ENCODE measurements at places on chromosomes 7 and 10.

DNA sequence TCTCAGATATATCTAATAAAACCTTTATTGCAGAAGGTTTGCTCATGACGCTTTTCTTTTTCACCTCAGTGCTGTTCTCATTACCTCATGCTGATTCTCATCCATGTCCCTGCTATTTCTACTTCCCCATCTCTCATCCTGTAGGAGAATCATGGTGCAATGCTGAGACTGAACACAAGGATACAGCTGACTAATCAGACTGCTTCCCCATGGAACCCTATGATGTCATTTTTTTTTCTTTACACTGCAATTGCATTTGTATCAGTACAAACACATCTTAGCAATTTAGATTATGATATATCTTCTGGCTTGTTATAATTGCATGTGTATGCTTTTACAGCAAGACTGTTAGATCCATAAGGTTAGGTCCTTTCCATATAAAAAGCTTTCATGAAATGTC lies 93.7 kb downstream of the SEMA3A start:
- no peak for DNase-seq

DNA sequence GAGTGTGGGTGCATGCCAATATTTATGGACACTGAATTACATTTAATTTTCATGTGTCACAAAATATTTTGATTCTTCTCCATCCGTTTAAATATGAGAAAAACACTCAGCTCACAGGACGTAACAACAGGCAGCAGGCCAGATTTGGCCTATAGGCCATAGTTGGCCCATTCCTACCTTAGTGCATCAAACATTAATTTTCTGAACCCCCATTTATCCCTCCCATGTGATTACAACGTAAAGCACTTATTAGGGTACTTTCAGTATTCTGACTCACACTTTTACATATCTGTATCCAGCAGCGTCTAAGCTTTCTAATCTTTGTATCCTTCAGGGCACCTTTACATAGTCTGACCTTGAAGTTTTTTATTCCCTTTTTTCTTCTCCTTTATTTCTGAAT lies 4.0 kb downstream of the IDI1 start:
- no peak for DNase-seq

DNA sequence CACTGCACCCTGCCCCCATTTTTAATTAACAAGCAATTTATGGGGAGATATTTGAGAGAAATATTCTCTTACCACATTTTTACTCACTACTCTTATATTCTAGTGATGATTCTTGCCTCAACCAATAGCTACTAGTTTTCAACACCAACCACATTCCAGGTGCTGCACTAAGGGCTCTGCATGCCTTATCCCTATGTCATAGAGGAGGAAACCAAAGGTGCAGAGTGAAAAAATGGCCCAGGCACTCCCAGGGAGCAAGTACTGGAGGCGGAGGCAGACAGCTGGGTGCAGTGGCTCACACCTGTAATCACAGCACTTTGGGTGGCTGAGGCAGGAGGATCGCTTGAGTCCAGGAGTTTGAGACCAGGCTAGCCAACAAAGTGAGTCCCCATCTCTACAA lies 35.5 kb upstream of the TPST1 start:
- no peak for DNase-seq

- DNase-seq: no peak
These were observed 55.6 kb downstream of the GOLGA7B start for GRCh38 chr10:97905276-97905675.

DNA sequence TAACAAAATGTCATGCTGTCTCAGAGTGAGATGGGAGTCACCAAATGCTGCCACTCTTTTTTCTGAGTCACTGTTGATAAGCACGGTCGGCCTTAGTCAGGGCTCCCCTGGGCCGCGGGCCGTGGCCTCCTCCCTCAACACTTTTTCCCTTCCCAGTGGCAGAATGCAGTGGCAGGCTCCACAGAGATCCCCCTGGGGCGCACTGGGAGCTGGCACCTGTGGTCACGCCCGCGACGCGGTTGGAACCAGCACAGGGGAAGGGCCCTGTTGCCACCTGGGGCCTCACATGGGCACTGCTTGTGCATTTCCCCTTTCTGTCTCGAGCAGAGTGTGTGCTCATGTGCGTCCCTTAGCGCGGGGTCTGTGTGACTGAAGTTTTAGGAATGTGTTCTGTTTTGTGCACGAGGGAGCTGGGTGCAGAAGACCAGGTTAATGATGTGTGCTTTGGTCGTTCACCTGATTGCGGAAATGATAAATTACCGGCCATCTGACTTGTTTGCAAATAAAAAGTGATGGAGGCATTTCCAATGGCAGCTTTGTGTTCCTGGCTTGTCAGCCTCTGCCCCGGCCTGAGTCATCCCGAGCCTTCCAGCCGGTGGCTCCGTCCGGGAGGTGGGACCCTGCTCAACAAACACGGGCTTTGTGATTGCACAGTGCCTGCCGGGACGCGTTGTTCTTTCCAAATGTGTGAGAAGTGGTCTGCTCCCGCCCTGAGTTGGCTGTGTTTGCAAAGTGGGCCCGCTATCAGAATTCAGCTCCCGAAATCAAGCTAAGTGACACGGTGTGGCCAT lies 100.7 kb downstream of the NKX6-2 start:
- no peak for DNase-seq

DNA sequence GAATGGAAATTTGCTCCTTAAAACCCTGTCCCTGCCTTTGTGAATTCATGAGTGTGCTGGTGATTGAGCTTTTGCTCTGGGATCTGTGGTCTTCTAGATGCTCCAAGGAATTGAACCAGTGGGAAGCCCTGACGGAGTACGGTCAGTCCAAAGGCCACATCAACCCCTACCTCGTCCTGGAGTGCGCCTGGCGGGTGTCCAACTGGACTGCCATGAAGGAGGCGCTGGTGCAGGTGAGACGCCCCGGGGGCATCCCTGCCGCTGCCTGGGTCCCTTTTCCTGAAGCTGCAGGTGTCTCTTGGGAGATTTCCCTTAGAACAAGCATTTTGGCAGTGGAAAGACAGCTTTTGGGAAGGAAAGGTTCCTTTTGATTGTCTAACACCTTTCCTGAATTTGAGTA lies 100.3 kb downstream of the TRRAP start:
- no peak for DNase-seq

DNA sequence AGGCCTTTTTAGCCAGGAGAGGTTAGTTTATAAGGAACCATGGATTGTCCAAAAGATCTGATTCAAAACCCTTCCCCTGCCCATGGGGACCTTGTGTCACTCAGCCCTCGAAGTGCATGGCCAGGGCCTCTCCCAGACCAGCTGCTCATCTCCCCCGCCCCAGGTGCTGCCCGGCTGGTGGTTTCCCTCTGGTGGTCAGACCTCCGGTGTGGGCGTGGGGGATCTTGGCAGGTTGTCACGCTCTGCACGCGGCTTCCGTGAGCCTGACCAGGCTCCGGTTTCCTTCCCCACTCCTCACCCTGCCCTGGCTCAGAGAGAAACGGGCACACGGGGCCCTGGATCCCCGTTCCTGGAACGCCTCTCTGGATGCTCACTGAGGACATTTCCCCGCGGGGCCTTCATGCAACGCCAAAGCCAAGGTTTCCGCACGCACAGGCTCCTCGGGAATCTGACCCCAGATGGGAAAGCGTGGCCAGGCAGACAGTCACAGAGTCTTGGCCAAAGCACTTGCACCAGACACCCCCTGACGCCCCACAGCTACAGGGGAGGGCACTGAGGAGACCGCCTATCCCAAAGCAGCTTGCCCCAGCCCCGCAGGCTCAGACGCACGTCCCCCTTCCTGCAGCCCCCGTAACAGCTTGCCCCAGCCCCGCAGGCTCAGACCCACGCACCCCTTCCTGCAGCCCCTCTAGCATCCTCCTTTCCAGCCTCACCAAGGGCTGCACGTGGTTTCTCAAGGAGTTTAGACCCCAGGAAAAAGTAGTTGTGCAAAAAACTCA lies 7.8 kb upstream of the DIP2C start:
- no peak for DNase-seq

DNA sequence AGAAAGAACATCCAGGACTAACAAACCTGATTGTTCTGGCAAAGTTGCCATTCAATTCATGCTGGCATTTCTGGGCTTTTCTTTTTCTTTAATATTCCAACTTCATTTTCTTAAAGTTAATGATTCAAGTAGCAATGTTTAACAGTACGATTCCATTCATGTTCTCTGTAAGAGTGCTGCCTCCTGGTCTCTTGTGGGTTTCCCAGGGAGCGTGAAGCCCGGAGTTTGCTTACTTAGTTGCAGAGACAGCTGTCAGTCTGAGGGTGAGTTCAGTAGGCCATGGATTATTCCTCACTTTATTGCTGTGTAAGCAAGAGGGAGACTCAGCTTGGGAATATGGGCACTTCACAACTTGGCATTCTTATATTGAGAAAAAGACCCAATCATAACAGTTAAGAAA lies 142.2 kb downstream of the TWIST1 start:
- DNase-seq: no peak

- DNase-seq: peak; percentile 59
These were observed 37.9 kb upstream of the RASGEF1A start for GRCh38 chr10:43304687-43305333.

GRCh38 chr7:23373151-23374004 lies 74.2 kb downstream of the MALSU1 start:
- no peak for DNase-seq

DNA sequence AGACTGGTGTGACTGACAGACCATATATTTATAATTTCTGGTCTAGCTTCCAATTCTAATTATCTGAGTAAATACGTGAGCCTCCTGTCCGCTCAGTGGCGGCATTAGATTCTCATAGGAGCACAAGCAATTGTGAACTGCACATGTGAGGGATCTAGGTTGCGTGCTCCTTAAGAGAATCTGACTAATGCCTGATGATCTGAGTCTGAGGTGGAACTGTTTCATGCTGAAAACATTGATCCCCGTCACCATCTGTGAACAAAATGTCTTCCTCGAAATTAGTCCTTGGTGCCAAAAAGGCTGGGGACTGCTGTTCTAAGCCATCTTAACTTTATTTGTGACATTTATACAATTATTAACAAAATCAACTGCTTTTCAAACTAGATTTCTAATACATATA lies 164.7 kb upstream of the MEOX2 start:
- DNase-seq: no peak

- no peak for DNase-seq
These were observed 234.4 kb downstream of the GLI3 start for GRCh38 chr7:42002654-42003053.

- DNase-seq: no peak
These were observed 22.1 kb downstream of the HSPA12A start for GRCh38 chr10:116720241-116720643.

DNA sequence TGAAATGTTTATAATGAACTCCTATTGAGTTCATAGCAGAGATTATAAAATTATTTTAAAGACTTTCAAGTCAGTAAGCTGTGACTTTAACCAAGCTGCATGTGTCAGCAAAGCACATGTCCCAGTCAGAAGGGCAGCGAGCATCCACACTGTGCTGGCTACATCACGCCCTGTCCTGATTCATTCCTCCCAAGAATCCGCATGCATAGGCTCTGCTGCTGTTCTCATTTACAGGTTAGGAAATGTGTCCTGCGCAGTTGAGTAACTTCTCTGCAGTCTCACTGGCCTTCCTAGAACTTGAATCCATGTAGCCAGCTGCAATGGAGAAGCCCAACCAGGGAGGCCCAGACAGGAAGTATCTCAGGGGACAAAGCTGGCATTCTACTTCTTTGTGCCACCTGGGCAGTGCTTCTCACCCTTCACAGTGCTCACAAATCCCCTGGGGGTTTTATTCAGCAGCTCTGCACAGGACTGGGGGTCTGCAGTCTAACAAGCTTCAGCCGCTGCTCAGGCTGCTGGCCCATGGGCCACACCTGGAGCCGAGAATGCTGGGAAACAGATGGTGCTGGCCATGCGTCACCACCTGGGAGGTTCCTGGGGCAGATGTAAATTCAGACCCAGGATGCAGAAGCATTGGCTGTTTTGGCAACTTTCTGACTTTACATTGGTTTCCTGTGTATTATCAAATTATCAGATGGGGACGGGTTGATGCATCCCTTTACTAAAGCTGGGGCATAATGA lies 192.8 kb upstream of the GDF10 start:
- no peak for DNase-seq

DNA sequence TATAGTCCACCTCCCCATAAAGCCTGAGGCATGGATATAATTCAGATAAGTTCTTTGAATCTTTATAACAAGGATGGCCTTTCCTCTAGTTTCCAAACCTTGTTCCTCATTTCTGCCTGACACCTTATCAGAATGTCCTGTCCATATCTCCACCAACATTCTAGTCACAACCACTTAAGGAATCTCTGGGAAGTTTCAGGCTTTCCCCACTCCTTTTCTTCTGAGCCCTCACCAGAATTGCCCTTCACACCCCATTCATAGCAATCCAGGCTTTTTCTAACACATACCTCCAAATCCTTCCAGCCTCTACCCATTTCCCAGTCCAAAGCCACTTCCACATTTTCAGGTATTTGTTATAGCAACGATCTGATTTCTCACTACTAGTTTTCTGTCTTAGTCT lies 18.0 kb upstream of the DIP2C start:
- no peak for DNase-seq

GRCh38 chr10:77289790-77290189 lies 347.8 kb downstream of the KCNMA1 start:
- DNase-seq: no peak

DNA sequence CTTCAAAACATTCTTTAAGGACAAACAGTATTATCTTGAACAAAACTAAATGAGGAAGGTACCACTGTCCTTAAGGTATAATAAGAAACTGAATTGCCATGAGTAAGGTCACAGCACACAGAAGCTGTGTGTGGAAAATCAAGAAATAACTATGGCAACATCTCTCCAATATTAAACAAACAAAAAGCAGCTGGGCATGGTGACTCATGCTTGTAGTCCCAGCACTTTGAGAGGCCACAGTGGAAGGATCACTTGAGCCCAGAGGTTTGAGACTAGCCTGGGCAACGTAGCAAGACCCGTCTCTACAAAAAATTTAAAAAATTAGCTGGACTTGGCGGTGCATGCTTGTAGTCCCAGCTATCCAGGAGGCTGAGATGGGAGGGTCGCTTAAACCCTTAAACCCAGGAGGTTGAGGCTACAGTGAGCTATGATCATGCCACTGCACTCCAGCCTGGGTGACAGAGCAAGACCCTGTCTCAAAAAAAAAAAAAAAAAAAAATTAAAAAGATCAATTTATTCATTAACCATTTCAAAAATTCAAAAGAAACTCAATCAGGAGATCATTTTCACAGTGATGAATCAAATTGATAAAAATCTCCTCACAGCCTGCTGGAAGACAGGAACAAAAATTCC lies 195.4 kb downstream of the SKIDA1 start:
- DNase-seq: no peak

DNA sequence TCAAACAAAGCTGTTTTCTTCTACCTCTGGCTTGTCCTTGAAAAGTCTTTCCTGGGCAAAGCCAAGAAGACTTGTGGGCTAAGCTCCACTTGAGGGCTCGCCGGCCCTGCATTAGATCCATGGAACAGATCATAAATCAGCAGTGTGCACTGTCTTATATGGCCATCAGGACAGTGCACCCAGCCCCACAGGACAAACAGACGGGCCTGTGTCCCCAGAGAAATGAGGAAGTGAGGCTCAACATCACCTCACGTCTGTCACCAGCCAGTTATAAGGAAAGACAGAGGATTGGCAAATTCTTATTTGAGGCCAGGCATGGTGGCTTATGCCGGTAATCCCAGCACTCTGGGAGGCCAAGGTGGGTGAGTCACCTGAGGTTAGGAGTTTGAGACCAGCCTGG lies 12.3 kb upstream of the IFT22 start:
- no peak for DNase-seq

- DNase-seq: no peak
These were observed 69.9 kb downstream of the ADARB2 start for GRCh38 chr10:1667392-1667791.

Measured in hindlimb muscle (tissue), 1 donor.